Hypothalamus (tissue), 51 donors: ENCODE measurements at places on chromosomes 1 and 21.

DNA sequence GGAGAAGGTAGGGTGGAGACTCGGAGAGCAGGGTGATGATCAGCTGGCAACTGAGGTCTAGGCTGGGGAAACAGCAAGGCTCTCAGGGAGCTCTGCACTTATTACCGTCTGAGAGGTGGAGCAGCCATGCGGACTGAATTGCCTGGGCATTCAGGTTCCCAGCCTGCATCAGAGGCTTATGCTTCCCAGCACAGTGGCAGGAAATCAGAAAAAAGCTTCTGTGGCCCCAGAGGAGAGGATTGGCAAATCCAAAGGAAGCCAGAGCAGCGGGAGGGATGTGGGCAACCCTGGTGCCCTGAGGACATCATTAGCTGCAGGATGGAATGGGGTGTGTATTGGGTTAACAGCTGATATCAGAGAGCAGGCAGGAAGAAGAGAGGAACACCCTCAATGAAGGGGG is 374.1 kb upstream of the POU3F1 start:
- no peak for DNase-seq

DNA sequence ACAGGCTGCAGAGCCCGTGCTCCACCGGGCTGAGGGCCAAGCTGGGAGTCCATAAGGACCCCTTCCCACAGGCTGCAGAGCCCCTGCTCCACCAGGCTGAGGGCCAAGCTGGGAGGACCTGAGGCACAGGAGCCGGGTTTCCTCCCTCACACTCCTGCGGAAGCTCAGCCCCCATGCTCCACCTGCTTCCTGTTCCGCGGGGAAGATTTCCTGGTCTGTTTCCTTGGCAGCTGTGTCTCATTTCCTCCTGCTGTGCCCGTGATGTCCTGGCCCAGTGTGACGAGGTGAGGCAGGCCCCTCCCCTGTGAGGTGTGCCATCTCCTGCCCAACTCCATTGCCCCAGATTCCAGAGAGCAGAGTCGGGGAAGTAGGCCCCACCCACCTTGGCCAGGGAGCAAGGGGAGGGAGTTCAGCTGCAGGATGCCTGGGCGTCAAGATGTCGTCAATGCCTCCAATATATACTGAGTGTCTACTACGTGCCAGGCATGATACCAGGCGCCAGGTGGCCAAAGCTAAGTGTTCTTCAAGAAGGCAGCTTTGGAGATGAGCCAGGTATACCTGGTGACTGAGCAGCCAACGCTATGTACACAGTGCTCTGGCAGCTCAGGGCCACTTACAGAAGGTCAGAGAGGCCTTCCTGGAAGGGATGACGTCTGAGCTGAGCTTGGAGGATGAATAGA is 58.8 kb downstream of the NAV1 start:
- DNase-seq, result no peak

DNA sequence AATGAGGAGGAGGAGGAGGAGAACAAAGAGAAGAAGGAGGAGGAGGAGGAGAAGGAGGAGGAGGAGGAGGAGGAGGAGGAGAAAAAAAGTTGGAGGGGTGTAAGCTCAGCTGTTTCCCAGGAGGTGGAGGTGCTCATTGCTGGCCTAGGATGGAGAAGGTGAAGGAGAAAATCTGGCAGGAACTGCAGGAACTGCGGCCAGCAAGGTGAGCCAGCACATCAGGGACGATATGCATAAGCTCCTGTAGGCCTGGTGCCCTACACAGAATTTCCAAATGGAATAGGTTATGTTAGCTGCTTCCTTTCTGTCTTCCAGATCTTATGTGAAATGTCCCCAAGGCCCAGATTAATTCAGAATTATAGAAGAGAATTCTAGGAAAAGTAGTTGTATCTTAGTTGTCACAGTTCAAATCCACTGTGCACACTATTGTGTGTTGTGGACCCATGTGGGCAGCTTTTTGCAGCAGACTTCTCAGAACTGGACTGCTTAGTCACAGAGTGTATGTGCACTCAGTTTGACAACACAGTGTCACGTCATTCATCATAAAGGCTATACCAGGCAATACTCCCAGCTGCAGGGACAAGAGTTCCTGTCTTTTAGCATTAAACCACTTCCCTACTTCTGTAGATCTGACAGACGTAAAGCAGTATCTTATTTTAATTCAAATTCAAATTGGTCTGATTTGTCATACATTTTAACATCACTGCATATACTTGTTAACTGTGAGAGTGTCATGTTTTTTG is 303.7 kb downstream of the HLX start:
- DNase-seq, result no peak

GRCh38 chr1:208615371-208615770 is 371.2 kb upstream of the PLXNA2 start:
- DNase-seq, result no peak

GRCh38 chr1:43354936-43355335 is 3.8 kb upstream of the CDC20 start:
- DNase-seq, result no peak

- no peak for DNase-seq
Observed at GRCh38 chr1:222772996-222773379, 36.0 kb downstream of the FAM177B start.

- DNase-seq, result no peak
Observed at GRCh38 chr1:168921629-168922028, 184.9 kb upstream of the ATP1B1 start.

- no peak for DNase-seq
Observed at GRCh38 chr1:11680270-11681070, 478 bp downstream of the MAD2L2 start.

GRCh38 chr1:14822493-14822892 is 224.0 kb downstream of the KAZN start:
- DNase-seq, result no peak

GRCh38 chr1:185050823-185051451 is 5.6 kb downstream of the RNF2 start:
- DNase-seq, result no peak

- DNase-seq, result no peak
Observed at GRCh38 chr1:44798481-44799365, 1.5 kb upstream of the PLK3 start.
